Ovary (tissue), 10 donors: ENCODE measurements at places on chromosomes 16 and 17. TPM values are rescaled to one million over a fixed set of nuclear protein-coding genes. Genes with fewer than 3 reads are reported as not detected.
A peak's percentile ranks its signal among the peaks of the same experiment; 100 is the strongest.

DNA sequence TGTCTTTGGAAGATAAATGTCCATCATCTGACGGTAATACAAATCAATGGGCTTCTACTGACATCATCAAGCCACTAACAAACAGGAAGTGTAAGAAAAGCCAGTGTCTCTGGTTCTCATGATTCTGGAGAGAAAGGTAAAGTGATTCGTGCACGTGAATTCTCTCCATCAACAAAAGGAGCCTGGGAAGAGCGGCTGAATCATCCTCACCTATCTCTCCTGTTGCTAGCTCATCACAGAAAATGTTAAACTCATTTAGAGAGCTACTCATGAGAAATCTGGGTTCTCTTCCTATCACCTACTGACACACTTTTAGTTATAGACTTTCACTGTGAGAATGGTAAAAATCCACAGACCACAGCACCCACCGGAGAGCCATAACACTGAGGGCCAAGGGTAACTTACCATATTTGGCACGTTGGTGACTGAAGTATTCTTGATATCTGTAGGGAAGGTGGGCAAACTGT is 70.3 kb downstream of the CREBBP start:
- DNase-seq, result no peak
- H3K4me3 ChIP-seq, result no peak overlapping the region

PMP22 gene
- total RNA-seq, result 92.7 TPM

MT1F gene
- total RNA-seq, result not detected

GRCh38 chr16:29845656-29846055 is 17.4 kb downstream of the CDIPT start:
- H3K4me3 ChIP-seq, result no peak overlapping the region
- H3K27me3 ChIP-seq, result no peaks in the 10 kb centered on the region
- H3K36me3 ChIP-seq, result no peaks in the 10 kb centered on the region
- no peak overlapping the region for H3K27ac ChIP-seq
- peak; percentile 35 for DNase-seq
- peaks cover 5% of the 10 kb centered on the region for H3K4me1 ChIP-seq

GRCh38 chr16:19783363-19784182 is 65.5 kb downstream of the IQCK start:
- DNase-seq, result no peak
- H3K27me3 ChIP-seq, result no peaks in the 10 kb centered on the region
- no peak overlapping the region for H3K4me3 ChIP-seq
- no peak overlapping the region for H3K27ac ChIP-seq
- H3K4me1 ChIP-seq, result peaks cover 14% of the 10 kb centered on the region
- H3K36me3 ChIP-seq, result no peaks in the 10 kb centered on the region

- DNase-seq, result no peak
- no peaks in the 10 kb centered on the region for H3K27me3 ChIP-seq
- peaks cover 3% of the 10 kb centered on the region for H3K4me1 ChIP-seq
- no peaks in the 10 kb centered on the region for H3K36me3 ChIP-seq
- H3K4me3 ChIP-seq, result no peak overlapping the region
These were observed 2.6 kb downstream of the DNAH2 start for GRCh38 chr17:7720125-7720524.

C1QTNF8 gene
- not detected for total RNA-seq

CEP295NL gene
- total RNA-seq, result 4.3 TPM

ZNF200 gene
- total RNA-seq, result 7.8 TPM

CNTNAP1 gene
- 15.5 TPM for total RNA-seq

GRCh38 chr16:10635365-10636021 is 55.1 kb upstream of the EMP2 start:
- H3K36me3 ChIP-seq, result no peaks in the 10 kb centered on the region
- DNase-seq, result no peak
- no peak overlapping the region for H3K4me3 ChIP-seq
- H3K27me3 ChIP-seq, result no peaks in the 10 kb centered on the region
- H3K27ac ChIP-seq, result no peak overlapping the region
